PC-3 (cell line): ENCODE measurements at places on chromosomes 6 and 20.

- DNase-seq, result peak; percentile 90
These were observed 145.7 kb downstream of the BTBD9 start for GRCh38 chr6:38493931-38494547.

DNA sequence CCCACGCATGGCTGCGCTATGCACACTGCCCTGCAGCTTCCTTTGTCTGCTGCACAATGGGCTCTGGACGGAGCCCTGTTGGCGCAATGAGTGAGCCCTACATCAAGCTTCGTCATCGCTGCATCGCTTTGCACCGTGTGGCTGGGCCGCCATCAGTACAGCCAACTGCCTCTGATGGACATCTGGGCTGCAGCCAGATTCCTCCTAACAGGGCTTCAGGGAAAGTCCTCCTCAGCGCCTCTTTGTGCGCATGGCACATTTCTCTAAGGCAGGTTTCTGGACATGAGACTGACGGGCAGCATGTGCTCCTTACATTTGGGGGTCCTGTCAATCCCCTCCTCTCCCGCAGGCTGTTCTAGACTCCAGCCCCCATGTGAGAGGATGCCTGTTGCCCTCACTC is 29.7 kb upstream of the ANGPT4 start:
- DNase-seq, result no peak

GRCh38 chr6:127367023-127367375 is 23.6 kb upstream of the ECHDC1 start:
- peak; percentile 11 for DNase-seq

DNA sequence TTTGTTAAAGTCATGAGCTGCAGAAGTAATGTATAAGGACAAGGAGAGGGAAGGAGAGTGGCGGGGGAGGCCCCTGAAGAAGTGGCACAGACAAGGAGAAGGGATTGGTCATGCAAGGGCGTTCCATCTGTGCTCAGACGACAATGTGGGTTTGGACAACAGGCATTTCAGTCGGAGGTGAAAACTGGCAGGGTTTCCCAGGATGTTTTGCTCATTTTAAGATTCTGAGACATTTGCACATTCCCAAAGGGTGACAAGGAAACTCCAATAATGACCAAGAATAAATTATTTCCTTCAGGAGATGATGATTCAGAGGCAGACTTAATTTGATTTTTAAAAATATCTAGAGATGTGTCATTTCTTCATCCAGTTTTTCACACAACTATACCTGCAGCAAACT is 181.8 kb downstream of the HIVEP2 start:
- DNase-seq, result peak; percentile 27

DNA sequence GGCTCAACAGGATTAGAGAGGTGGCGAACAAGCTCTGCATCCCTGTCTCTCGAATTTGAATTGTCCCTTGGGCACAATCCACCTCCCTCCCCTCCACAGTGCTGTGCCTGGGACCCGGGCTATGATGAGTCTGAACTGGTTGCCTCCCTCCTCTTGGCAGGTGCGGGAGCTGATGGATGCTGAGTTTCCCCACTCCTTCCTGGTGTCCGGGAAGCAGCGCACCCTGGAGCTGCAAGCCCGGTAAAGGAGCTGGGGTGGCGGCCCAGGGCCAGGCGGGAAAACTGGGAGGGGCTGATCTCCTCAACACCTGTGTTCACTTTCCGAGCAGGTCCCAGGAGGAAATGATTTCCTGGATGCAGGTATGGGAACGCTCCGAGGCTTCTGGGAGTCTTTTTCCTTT is 14.9 kb downstream of the FGD2 start:
- peak; percentile 18 for DNase-seq

DNA sequence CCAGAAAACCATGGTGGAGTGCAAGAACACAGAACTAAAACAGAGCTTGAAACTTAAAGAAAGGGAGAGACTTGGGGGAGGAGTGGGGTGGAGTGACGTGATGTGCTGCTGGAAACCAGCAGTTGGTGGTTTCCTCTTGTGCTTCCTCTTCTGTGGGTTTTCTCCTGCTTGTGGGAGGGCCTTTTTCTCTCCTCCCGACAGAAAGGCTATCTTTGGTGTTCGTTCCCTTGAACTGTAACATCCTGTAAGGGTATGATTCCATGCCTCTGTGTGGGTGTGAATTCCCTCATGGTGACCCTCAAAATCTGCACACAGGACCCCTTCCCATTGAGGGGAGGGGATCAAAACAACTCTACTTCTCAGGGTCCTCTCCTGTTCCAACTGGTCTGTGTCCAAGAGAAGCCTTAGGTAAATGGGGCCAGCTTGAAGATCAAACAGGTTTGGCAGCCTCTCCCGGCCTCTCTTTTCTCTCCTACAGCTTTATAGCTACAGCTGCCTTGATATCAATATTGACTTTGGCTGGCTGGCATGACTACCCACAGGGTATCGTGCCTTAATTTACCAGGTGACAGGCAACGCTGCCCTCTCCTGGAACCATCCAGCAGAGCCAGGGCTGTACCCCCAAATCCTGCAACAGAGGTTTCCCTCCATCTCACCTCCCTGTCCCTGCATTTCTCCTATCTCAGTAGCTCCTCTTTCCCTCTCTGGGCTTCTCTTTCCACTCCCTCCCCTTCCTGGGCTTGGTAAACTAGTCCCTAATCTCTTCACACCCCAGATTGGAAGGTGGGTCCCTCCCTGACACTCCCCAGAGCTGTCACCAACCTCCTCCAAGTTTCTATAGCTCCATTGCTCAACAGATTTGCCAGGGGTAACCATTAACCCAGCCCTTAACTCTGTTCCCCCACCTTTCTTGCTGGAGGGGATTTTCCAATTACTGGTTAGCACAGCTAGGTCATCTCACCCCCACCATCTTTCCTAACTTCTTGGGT is 1.5 kb upstream of the MSH5 start:
- DNase-seq, result peak; percentile 73

- no peak for DNase-seq
These were observed 192.3 kb downstream of the AIG1 start for GRCh38 chr6:143252961-143253360.

GRCh38 chr6:135842618-135843392 is 8.7 kb upstream of the PDE7B start:
- DNase-seq, result no peak

DNA sequence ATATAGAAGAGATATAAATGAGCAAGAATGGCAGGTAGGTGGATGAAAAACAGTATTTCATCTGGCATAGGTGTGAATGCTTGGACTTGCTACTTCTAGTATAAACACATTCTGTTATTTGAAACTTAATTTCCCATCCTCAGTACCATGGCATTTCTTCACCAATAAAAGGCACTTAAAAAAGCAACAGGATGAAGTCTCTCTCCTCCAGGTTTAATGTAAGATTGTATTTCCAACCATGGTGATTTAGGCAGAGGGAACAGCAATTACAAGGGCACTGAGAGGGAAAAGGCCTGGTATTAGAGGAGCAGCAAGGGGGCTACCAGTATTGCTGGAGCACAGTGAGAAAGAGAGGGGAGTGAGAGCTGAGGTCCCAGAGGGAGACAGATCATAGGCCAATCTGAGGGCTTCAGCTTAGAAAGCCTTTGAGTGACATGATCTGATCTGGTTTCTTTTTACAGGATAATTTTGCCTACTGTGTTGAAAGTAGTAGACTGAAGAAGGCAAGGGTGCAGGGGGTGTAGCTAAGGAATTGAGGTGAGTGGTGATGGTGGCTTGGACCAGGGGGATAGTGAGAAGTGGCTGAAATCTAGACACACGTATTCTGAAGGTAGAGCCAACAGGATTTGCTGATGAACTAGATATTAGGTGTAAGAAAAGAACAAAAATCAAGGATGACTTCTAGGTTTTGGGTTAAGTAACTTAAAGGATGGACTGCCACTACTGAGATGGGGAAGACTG is 67.8 kb upstream of the SMIM29 start:
- DNase-seq, result no peak

DNA sequence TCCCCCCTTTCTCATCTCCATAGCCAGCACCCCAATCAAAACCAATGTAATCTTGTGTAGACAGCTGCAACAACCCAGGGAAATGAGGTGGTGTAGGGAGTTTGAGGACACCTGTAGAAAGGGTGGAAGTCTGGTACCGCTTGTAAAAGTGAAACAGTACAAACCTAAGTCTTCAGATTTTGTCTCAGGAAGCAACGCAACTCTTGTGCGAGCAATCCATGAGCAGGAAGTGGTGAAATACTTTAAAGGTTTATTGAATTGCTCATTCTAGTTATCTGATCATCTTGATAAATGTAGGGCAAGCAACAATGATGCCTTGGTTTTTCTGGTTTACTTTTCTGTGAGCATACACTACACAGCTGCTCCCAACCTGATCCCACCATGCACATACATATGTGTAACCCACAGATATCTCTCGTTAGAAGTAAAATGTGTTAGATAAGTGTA is 71.1 kb upstream of the THEMIS start:
- peak; percentile 89 for DNase-seq

DNA sequence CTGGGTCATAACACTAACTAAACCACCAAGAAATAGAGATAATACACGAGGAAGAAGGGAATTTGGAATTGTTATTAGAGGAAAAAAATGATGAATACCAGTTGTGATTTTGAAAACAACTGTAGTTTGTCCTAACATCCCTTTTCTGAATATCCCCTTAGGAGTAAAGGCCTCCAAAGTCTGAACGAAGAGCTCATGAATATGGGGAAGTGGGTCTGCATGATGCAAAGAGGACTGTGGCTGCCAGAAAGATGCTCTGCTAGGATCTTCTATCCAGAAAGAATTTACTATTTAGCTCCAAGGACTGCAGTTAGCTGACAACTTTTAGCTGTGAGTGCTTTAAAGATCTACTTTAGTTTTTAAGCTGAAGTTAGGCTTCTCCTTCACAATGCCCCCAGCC is 308.8 kb upstream of the HS3ST5 start:
- DNase-seq, result no peak
